ENCODE measurements at places on chromosomes 2 and 18.
A peak's percentile ranks its signal among the peaks of the same experiment; 100 is the strongest.

DNA sequence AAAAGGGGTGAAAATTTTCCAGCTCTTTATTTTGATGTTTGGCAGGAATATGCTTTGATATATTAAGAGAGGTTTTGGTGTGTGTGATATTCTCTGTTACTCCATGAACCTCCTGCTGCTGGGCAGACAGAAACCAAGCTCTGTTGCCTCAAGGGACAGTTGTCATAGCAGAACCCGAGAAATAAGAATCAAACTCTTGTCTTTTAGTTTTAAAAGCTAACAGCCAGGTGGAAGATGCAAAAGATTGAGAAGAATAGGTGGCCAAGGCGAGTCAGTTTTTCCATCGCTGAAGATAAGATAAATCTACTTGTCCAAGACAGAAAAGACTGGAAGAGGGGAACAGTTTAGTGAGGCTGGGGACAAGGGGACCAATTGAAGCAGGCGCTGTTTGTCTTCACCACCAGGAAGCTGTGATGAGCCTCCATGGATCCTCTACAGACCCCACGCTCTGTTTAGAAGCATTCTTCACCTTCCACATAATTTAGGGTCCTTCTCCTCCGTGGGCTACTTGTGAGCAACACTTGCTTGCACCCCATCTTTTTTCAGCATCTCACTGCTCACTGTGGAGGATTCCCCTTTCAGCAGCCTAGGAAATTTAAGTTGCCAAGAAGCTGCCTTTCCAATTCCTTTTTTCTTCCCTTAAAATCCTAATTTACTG, 23.9 kb downstream of the PMAIP1 start:
- DNase-seq: no peak

GRCh38 chr18:22106536-22107292, 62.7 kb upstream of the GATA6 start:
- DNase-seq: no peak

GRCh38 chr2:16785149-16785548, 119.5 kb upstream of the CYRIA start:
- no peak for DNase-seq

DNA sequence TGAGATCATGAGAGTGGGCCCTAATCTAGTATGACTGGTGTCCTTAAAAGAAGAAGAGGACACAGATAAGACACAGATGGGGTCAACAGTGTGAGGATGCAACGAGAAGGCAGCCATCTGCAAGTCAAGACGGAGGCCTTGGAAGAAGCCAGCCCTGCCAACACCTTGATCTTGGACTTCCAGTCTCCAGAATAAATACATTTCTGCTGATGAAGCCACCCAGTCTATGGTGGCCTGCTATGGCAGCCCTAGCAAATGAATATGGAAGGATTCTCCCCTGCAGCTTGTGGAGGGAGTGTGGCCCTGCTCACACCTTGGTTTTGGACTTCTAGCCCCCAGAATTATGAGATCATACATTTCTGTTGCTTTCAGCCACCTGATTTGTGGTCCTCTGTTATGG, 12.3 kb downstream of the CTIF start:
- no peak for DNase-seq

GRCh38 chr2:201191132-201191875, 8.4 kb downstream of the CASP10 start:
- no peak for DNase-seq

- DNase-seq: no peak
Measured at GRCh38 chr2:150900913-150901312, 360.8 kb downstream of the RBM43 start.

DNA sequence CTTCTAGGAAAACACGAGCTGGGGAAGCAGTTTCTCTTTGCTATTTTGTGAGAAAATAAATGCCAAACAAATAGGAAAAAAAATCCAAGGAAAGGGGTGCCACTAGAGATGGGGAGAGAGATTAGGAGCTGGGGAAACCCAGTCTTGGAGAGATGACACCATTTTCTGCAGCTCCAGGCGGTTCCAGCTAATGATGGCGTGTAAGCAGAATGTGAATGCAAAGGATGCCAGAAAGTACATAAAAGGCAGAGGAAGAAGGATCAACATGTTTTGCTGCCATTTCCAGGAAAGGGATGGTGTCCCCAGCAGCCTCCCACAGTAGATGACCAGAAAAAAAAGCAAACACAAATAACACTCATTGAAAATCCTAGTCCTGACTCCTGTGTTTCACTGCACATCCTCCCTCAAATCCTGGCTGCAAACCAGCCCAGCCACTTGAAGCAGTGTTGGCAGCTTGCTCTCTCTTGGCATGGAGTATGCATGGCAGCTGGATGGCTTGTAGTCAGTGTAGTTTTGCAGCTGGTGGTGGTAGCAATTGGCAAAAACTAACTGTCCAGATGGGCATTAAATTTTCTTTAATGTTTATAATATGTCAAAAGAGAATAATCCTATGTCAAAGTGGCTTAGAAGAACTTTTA, 93.6 kb downstream of the FTCDNL1 start:
- DNase-seq: peak; percentile 79

- DNase-seq: no peak
Measured at GRCh38 chr18:72612894-72613533, 68.9 kb upstream of the CBLN2 start.

GRCh38 chr2:150639383-150639782, 151.9 kb upstream of the RND3 start:
- DNase-seq: no peak

- no peak for DNase-seq
Measured at GRCh38 chr2:189641002-189641401, 20.3 kb upstream of the ASNSD1 start.

DNA sequence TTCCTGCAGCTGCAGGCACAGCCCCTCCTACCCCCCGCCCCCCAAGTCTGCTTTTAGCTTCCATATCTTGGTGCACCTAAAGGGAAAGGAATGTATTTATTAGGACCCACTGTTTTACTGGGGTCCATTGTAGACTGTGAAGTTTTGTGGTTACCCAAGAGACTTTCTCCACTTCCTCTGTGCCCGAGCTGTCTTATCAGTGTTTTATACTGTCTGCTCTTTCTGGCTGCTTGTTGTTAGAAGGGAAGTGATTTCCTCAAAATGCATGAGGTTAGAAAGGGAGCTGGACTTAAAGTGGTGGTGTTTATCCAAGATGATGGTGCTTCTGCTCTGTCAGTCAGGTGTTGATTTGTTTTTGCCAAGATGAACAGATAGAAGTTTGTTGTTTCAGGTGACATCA, 85.0 kb downstream of the PTH2R start:
- no peak for DNase-seq

GRCh38 chr2:216551234-216552068, 52.8 kb downstream of the RPL37A start:
- DNase-seq: peak; percentile 85

DNA sequence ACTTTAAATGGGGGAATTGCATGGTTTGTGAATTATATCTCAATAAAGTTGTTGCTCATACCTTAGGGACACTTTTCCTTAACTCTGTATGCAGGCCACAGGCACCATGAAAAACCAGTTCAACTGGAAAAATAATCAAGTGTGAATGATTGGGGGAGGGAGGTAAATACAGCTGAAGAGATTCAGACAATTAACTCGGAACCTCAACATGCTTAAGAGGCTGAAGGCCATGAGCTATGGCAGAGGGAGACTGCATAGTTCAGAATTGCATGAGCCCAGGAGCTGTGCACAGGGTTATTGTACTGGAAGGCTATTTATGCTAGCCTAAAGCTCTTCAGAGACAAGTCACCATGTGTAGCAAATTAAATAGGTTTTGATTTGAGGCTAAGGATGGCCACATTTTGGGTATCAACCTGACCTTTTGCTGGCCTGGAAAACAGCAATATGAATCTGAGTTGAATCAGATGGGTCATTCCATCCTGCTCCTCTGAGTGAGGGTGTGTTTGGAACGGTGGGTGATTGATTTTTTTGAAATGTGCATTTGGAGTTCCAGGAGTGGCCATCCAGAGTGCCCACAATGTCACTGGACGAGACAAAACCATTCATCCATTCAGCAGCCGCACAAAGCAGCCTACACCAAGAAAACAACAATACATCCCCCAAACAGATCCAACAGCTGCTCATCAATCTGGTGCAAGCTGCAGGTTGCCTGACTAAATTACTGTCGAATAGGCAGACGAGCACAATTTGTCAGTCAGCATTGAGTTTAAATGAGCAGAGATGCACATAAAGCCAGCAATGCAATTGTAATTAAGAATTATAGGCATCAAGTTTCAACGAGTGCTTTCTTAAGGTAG, 42.5 kb downstream of the HRH4 start:
- DNase-seq: no peak

GRCh38 chr2:37688771-37689468, 17.5 kb upstream of the CDC42EP3 start:
- DNase-seq: peak; percentile 83

- no peak for DNase-seq
Measured at GRCh38 chr2:49827366-49827765, 673.1 kb upstream of the FSHR start.

GRCh38 chr18:6546229-6546628, 131.5 kb upstream of the L3MBTL4 start:
- peak; percentile 82 for DNase-seq

DNA sequence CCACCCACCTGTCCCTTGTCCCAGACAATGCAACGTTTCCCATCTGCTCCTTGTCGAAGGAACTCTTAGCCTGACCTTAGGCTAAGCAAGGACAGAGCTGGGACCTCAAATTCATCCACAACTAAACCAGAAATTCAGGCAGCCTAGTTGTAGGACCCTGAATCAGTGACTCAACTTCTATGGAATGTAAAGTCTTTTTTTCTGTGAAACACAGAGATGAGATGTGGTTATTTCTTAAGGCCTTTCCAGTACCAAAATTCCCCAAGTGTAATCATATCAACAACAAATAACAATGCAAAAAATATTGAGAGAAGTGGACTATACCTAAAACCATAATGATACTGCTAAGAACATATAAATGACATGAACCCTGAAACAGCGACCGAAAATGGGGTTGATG, 46.7 kb downstream of the EN1 start:
- no peak for DNase-seq

DNA sequence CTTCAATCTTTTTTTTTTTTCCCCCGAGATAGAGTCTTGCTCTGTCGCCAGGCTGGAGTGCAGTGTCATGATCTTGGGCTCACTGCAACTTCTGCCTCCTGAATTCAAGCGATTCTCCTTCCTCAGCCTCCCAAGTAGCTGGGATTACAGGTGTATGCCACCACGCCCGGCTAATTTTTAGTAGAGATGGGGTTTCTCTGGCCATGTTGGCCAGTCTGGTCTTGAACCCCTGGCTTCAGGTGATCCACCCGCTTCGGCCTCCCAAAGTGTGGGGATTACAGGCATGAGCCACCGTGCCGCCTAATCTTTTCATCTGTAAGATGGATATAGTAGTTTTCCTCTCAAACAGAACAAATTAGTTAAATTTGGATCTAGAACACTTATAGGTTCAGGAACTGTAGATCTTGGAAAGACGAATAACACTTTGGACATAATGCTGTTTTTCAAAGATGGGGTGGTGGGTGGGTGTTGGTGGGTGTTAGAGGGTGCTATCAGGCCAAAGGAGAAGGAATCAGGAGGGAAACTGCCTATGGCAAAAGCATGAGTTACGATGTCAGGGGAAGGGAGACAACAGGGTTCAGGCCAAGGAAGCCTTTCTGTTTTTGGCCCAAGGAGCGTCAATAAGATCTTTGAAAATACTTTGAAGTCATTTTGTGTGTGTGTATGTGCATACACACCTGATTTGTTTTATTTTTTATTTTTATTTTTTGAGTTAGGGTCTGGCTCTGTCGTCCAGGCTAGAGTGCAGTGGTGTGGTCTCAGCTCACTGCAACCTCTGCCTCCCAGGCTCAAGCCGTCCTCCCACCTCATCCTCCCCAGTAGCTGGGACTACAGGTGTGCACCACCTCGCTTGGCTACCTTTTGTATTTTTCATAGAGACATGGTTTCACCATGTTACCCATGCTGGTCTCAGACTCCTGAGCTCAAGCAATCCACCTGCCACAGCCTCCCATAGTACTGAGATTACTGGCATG, 6.8 kb downstream of the RPL37A start:
- DNase-seq: no peak

DNA sequence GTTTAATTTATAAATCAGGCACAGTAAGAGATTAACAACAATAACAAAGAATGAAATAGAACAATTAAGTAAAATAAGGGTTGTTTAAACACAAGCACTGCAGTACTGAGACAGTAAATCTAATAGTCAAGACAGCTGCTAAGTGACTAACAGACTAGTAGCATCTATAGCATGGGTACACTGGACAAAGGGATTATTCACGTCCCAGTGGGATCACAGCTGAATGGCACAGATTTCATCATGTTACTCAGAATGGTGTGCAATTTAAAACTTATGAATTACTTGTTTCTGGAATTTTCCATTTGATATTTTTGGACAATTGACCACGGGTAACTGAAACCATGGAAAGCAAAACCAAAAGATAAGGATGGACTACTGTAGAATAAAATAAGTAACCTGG, 161.9 kb upstream of the DAPL1 start:
- DNase-seq: no peak

Data from fibroblast of gingiva (primary cell).